Activated CD4-positive, alpha-beta T cell treated with anti-CD3 and anti-CD28 coated beads, Interleukin-2, amount 10 ng/mL, durations not matched to agents 7 days and 5 days (primary cell): ENCODE measurements at places on chromosomes 2 and 18.

GRCh38 chr2:217482056-217482710 is 520.6 kb downstream of the TNS1 start:
- DNase-seq, result no peak

- peak; percentile 22 for DNase-seq
Measured at GRCh38 chr18:616380-616995, 19.7 kb downstream of the CLUL1 start.

- no peak for DNase-seq
Measured at GRCh38 chr18:46072959-46073358, 899 bp upstream of the PSTPIP2 start.

DNA sequence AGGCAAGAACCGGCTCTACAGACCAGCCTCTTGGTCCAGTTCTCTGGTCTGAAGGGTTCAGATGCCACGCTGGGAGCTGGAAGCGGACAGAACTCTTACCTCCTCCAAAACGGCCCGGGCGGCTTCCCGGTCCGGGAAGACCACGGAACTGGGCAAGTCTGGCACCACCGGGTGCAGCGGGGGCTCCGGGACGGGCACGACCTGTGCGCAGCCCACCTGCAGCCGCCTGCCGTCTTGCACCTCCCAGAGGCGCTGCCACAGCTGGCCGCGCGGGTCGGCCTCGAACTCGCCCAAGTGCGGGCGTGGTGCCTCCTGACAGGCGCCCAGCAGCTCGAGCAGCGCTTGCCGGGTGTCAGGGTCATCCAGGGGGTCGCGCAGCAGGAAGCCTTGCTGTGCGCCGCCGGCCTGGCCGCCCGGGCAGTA is 773 bp downstream of the CMPK2 start:
- peak; percentile 23 for DNase-seq

- no peak for DNase-seq
Measured at GRCh38 chr2:134420259-134420658, 166.4 kb downstream of the MGAT5 start.

DNA sequence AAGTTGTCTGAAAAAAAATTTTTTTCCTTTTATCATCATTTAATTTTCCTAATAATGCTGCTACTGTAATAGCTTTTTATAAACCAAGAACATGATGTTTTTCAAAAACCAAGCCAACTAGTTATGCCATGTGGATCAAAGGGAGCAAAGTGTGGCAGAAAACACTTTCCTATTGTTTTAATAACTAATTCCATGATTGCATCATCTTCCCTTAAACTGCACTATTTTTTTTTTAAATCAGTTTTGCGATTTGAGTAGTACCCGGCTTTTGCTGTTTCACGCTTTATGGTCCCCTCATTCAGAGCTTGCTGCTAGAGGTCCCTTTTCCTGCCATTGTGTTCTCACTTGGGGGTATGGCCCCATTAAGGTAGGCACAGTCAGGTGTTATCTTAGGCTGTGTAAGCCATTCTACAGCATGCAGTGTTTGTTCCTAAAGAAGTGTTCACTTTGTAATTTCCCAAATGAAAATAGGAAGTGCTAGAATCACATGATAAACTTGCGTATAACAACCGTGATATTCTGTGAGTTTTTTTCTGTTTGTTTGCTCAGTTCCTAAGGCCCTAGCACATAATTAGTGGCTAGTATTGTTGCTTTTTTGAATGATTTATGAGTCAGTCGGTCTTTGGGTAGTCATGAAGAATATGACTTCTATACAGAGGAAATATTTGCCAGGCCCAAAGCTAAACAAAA is 225.8 kb downstream of the PTGR3 start:
- no peak for DNase-seq
